Kidney (tissue), 22 donors: ENCODE measurements at places on chromosomes 16 and 17.
A peak's percentile ranks its signal among the peaks of the same experiment; 100 is the strongest.

DNA sequence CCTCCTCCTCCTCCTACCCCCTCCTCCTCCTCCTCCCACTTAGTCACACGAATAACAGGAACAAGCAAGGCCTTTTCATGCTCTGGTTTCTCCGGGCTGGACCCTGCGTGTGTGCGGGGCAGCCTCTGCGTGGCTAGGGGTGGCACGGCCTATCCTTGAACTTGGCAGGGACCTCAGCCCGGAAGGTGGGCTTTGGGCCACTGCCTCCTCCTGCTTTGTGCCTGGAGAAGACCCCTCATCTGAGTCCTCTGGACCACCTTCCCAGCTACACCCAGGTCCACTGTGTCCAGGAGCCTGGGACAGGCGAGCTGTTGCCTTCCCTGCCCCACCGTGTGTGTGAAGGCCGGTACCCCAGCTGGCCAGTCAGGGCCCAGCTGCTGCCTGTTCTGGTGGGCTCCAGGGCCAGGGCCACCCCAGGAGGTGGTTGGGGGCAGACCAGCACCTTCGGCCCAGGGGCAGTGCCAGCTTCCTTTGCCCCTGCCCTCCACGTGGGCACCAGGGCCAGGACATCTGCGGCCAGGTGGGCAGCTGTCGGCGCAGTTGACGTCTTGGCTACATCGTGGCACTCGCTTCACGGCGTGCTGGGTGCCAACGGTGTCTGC is 35.4 kb downstream of the GINS2 start:
- DNase-seq, result no peak

GRCh38 chr16:19520861-19521331 is 1.0 kb downstream of the GDE1 start:
- peak; percentile 50 for DNase-seq

DNA sequence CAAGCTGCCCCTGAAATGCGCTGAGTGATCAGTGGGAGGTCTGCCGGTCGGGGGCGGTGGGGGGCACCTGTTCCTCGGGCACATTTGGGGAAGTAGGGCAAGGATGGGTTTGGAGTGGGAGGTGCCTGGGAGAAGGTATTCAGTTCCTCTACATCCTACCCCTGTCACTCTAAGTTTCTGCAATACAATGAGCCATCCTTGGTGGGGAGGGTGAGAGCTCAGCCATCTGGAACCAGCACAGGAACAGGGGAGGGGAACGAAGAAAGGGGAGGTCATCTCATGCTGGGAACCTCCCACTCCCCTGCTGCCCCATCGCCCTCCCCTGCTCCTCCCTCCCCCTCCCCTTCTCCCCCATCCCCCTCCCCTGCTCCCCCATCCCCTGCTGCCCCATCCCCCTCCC is 4.2 kb downstream of the DPH1 start:
- DNase-seq, result no peak

DNA sequence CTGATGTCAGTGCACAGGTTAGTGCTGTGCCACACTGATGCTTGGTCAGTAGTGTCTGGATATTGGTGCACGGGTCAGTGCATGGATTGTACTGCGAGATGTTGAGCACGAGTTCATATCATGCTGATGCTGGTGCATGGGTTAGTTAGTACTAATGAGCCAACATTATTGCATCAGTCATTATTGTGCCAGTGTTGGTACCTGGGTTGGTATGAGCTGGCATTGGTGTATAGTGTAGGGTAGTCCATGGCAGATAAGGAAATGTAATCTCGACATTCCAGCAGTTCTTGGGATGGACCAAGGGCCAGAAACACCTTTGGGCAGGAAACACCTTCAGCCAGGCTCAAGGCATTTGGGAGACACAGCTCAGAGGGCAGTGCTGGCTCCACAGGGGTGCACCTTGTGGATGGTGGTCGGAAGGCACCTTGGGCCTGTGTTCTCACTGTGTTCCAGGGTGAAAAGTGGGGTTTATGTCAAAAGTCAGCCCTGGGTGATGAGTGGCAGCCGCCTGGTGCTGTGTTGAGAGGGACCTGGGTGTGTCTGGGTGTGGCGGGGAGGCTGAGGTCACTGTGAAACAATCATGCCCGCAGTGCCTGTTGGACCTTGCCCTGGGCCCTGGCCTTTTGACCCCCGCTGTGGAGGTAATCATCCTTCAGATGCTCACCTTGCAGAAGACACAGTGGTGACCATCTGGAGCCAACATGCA is 100.7 kb upstream of the ZNF469 start:
- DNase-seq, result no peak
